NCI-H2227 treated with DMSO at 0.1 percent for 48 hours (cell line): ENCODE measurements at places on chromosomes 6 and 20.
A peak's percentile ranks its signal among the peaks of the same experiment; 100 is the strongest.

- DNase-seq = no peak
Observed at GRCh38 chr6:124979294-124979678, 17.0 kb downstream of the RNF217 start.

DNA sequence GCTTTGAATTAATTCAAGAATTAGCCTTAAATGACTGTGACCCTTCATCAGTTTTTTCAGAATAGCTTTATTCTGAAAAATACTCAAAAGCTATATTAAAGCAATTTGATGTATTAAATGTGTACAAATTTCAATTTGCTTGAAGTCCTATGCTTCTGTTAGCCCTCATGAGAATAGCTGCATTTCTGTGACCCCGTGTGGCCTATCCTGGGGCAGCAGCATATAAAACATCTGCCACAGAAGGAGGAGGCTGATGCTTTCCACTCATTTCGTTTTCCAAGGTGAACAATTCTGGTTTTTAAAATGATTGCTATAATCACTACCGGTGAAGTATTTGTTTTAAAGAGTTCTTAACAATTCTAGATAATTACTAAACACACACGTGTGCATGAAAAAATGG, 360.3 kb downstream of the BTBD9 start:
- DNase-seq = no peak

DNA sequence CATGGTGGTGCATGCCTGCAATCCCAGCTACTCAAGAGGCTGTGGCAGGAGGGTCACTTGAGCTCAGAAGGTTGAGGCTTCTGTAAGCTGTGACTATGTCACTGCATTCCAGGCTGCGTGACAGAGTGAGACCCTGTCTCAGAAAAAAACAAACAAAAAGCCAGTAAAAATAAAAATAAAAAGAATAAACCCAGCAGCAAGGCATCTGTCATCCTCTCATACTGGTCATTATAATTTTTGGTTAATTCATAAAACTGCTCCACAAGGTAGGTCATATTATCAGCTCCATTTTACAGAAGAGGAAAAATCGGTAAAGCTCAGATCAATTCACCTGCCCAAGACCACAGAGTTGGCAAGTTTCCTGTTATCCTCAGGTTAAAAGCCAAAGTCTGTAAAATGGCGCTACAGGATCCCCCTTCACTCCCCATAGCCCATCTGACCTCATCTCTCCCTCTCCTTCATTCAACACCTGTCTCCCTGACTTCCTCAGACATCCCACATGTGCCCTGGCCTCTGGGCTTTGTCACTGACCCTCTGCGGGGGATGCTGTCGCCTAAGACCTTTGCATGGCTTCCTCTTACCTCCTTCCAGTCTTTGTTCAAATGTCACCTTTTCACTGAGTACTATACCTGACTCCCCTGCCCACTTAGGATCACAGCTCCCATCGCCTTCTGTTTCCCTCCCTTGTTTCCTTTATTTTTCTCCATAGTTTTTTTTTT, 213.2 kb upstream of the ZNF217 start:
- no peak for DNase-seq

- no peak for DNase-seq
Observed at GRCh38 chr6:142694054-142694453, 250.9 kb downstream of the HIVEP2 start.

DNA sequence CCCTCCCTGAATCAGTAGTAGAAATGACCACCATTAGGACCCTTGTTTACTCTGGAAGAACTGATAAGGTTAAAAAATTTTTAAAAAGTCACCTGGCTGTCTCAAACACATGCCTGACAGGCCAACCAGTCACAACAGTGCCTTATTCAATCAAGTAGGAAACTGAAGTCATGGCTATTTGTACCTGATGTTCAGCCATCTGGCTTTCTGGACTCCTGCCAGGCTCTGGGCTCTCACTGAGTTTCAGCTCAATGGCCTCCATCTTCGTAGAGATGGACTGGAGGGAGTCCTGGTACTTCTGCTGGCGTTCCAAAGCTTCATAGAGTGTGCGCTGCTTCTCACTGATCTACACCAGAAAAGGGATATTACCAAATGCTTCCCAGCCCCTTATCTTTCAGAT, 343.8 kb downstream of the SYNE1 start:
- DNase-seq = no peak

GRCh38 chr20:48405909-48406308, 421.9 kb downstream of the PREX1 start:
- DNase-seq = no peak

- no peak for DNase-seq
Observed at GRCh38 chr6:144922120-144922722, 637.1 kb downstream of the UTRN start.

GRCh38 chr6:108127826-108128225, 38.0 kb upstream of the NR2E1 start:
- DNase-seq = no peak

GRCh38 chr20:50392138-50392866, 117.9 kb upstream of the PTPN1 start:
- DNase-seq = no peak

- peak; percentile 3 for DNase-seq
Observed at GRCh38 chr6:139777202-139777970, 402.9 kb upstream of the CITED2 start.

DNA sequence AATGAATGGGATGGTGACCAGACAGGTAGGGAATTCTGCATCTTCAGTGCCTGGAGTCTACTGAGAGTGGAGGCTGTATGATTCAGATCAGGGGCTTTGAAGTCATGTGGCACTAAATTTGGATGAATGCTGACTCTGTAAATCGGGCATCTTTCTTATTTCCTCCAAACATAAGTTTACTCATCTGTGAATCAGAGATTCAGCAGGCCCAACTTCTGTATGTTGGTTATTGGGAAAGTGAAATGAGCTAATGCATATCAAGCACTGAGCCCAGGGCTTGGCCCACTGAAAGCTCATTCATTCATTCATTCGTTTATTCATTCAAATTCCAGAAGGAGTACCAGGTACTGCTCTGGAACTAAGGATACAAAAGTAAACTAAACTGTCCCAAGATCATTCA, 192.3 kb upstream of the RIN2 start:
- no peak for DNase-seq

DNA sequence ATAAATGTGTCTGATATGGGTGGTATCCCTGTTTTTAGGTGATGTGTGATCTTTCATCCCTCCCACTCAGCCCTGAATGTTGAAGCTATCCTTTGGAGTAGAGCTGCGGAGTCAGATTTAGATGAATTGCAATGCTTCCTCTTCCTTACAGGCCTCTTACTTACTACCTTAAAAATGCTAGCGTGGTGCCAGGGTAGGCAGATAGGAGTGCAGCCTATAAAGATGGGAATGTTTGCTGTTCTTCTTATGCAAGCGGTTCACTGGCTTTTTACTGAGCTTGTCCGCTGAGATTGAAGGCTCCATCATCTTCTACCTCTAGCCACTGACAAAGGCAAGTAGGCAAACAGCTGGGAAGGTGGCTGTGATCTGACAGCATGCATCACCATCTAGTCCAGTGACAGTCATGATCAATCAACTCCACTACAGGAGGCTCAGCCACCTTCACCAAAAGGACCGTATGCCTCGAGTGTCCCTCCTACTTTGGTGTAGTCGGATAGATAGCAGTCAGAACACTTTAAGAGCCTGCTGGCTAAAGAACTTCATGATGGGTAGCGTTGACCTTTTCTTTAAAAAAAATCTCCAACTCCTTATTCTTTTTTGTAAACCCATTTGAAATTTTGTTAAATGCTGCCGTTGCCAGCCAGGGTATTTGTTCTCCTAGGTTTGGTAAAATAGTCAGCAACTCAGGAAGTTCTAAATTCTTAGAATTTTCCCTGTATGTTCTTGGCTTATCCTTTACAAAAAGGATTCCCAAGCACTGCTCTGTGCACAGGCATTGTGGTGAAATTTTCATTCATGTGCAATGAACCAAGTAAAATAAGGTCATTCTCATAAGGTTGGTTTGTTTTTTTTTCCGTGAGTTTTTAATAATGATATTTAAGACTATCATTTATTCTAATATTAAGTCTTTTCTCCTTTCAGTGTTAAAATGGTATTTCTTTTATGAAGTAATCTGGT, 169.6 kb downstream of the MTHFD1L start:
- DNase-seq = no peak

DNA sequence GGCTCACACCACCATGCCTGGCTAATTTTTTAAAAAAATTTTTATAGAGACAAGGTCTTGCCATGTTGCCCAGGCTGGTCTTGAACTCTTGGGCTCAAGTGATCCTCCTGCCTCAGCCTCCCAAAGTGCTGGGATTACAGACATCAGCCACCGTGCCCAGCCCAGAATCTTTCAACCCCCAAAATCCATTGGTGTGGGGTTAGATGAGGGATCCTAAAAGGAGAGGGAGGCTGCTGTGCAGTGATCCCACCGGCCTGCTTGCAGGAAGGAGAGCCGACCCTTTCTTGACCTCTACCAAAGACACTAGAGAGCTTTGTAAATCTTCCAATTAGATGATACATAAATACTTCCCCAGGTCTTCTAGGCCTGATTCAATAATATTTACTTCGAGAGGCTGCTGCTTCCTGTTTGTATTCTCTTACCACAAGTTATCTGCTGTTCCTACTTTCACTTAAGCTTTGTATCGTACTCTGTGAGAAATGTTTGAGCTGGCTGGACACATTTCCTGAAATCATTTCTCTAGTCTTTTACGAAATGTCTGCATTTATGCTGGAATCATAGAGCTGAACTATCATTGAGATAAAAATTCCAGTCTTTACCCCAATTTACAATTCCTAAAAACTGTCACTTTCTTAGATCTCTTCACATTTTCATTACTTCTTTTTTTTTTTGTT, 49.3 kb upstream of the IER3 start:
- DNase-seq = no peak

GRCh38 chr6:117538615-117539014, 56.1 kb downstream of the DCBLD1 start:
- no peak for DNase-seq

GRCh38 chr20:49029203-49029602, 16.9 kb upstream of the CSE1L start:
- no peak for DNase-seq

DNA sequence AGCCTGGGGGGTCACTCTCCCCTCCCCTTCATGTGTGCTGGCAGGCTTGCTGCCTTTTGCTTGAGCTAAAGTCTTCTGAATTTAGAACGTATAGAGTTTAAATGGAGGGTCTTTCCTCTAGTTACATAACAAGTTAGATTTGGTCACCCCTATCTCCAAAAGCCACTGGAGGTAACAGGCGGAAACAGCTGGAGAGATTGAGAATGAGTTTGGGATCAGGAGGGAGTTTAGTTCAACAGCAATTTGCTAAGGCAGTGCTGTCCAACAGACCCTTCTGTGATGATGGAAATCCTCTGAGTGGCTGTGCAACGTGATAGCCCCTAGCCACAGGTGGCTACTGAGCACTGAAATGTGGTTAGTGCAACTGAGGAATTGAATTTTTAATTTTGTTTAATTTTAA, 132.8 kb downstream of the EYA2 start:
- DNase-seq = no peak

GRCh38 chr6:165617528-165617927, 45.5 kb downstream of the PDE10A start:
- no peak for DNase-seq

- DNase-seq = no peak
Observed at GRCh38 chr20:34023937-34024722, 30.4 kb downstream of the RALY start.

- peak; percentile 80 for DNase-seq
Observed at GRCh38 chr20:25859649-25860530, 163.2 kb upstream of the ZNF337 start.

GRCh38 chr6:130863415-130864230, 36.4 kb downstream of the SMLR1 start:
- no peak for DNase-seq

DNA sequence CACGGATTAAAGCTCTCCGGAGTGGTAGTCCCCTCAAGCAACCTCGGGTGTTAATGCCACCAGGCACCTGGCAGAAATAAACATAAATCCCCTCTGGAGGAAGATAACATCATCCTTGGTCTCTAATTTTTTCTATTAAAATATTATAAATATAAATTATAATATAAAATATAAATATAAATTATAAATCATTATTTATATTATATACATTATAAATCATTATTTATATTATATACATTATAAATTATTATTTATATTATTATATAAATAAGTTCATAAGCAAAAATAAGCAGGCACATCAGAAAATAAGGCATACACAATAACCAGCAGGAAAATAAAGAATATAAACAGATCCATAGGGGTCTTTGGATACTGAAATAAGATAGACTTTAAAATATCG, 39.2 kb downstream of the GABRR2 start:
- no peak for DNase-seq

- peak; percentile 6 for DNase-seq
Observed at GRCh38 chr6:56766806-56767178, 124.1 kb upstream of the DST start.

- DNase-seq = no peak
Observed at GRCh38 chr6:19210849-19211590, 626.1 kb upstream of the ID4 start.

- DNase-seq = no peak
Observed at GRCh38 chr6:48628316-48628715, 517.3 kb upstream of the PTCHD4 start.

GRCh38 chr6:53635322-53635721, 30.2 kb downstream of the KLHL31 start:
- DNase-seq = no peak

GRCh38 chr6:12842114-12842513, 125.5 kb downstream of the PHACTR1 start:
- DNase-seq = no peak

- no peak for DNase-seq
Observed at GRCh38 chr6:166692723-166693302, 65.8 kb upstream of the RPS6KA2 start.

- DNase-seq = no peak
Observed at GRCh38 chr20:61861054-61861841, 204.4 kb downstream of the TAF4 start.

DNA sequence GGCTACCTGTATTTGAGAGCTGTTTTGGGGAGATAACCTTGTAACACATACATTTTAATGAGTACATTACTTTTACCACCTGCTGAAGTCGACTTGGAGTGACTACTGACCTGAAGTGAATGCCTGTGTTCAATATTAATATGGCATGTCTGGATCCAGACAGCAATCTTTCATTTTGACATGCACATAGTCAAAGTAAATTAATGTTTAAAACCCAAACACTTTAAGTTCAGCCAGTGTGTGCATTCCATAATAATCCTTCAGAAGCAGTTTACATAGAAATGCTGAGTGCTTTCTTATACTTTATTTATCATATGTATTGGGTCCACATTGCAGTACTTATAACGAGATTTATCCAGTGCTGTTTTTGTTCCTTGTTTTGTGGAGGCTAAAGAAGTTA, 38.0 kb downstream of the CDKAL1 start:
- no peak for DNase-seq

DNA sequence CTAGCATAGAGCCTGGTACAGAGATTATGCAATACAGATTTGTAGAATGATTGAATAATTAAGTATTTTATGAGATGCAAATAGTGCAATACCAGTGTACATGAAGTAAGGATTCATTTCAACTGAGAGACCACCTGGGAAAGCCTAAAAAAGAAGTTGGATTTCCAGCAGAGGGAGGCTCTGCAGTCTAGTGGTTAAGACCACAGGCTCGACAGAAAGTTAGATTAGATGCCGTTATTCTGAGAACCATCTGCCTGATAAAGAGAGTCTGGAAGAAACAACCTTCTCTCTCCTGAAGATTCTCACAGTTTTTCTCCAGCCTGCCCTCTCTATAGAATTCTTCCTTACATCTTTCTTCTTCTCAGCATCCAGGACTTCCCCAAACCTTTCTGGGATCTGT, 13.6 kb upstream of the TNFRSF21 start:
- DNase-seq = no peak

GRCh38 chr6:37906121-37906520, 86.6 kb downstream of the ZFAND3 start:
- DNase-seq = no peak

GRCh38 chr6:64224819-64225218, 589.2 kb downstream of the PHF3 start:
- no peak for DNase-seq

GRCh38 chr20:53750827-53751619, 157.4 kb upstream of the ZNF217 start:
- peak; percentile 25 for DNase-seq
